AG08395 (cell line): ENCODE measurements at places on chromosomes 11 and 22.
A peak's percentile ranks its signal among the peaks of the same experiment; 100 is the strongest.

DNA sequence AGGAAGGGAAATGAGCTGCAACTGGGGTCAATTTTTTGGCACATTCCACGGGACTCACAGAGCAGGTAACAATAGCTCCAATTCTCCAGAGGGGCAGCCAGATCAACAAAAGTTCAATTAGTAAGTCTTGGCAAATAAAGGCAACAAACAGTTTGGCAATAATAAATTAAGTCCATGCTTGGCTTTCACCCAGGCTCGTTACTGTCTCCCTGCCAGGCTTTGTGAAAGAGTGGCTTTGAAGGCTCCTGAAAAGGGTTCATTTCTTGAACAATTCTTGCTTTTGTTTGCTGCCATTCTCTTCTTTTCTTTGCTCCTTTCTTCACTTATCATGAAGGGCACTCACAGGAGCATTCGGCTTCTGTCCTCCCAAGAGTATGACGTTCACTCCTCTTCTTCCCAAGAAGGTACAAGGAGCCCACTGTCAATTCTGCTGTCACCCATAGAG is 123.3 kb downstream of the APIP start:
- DNase-seq, result no peak

- DNase-seq, result no peak
Observed at GRCh38 chr22:44382116-44383038, 69.6 kb upstream of the SHISAL1 start.

DNA sequence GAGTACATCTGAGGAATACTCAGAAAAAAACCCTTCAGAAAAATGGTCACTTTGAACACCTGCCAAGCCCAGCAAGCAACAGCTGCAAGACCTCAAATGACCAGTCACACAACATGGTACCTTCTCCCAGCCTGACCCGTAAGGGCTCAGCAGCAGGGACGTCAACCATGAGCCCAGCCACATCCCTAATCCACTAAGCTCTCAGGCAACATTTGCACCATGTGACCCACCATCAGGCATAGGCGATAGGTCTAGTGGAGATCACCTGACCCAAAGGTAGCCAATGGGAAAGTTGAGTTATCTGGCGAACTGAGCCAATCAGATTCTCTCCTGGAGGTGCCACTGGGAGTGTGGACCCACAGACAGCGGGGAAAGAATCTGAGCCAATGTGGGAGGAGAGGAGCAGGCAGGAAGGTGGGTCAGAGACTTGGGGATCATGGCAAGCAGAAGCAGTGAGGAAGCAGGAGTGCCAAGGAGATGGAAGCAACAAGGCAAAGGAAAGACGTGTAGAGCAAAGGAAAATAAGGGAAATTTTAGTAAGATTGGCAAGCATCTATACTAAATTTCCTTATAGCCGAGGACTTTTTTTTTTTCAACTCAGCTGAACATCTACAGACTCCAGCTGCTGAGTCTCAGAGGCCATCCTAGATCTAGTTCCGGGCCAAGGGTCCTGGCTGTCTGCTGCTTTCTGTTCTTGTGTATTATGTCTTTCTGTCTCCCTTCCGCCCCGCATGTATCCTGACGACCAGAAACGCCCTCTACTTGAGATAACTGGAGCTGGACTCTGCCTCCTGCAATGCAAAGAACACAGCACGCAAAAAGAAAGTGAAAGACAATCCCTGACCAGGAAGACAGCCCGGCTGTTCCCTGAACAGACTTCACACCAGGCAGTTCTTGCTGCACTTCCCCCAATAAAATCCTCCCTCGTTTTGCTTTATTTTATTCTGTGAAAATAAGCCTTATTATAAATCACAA is 11.0 kb upstream of the PLAAT2 start:
- peak; percentile 43 for DNase-seq

- DNase-seq, result no peak
Observed at GRCh38 chr22:41223535-41223934, 17.2 kb downstream of the CHADL start.

DNA sequence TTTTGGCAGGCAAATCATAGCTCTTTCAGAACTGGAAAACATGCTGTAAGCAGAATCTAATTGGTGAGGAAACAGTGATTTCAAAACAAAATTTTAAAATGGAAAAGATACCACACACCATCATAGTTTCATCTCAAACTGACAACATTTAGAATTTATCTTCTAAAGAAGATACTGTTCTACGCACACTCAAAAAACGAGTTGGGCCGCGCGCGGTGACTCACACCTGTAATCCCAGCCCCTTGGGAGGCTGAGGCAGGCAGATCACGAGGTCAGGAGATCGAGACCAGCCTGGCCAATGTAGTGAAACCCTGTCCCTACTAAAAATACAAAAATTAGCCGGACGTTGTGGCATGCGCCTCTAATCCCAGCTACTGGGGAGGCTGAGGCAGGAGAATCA is 44.2 kb upstream of the ADSL start:
- no peak for DNase-seq

GRCh38 chr11:124581817-124582216 is 12.0 kb downstream of the OR8A1 start:
- DNase-seq, result no peak

DNA sequence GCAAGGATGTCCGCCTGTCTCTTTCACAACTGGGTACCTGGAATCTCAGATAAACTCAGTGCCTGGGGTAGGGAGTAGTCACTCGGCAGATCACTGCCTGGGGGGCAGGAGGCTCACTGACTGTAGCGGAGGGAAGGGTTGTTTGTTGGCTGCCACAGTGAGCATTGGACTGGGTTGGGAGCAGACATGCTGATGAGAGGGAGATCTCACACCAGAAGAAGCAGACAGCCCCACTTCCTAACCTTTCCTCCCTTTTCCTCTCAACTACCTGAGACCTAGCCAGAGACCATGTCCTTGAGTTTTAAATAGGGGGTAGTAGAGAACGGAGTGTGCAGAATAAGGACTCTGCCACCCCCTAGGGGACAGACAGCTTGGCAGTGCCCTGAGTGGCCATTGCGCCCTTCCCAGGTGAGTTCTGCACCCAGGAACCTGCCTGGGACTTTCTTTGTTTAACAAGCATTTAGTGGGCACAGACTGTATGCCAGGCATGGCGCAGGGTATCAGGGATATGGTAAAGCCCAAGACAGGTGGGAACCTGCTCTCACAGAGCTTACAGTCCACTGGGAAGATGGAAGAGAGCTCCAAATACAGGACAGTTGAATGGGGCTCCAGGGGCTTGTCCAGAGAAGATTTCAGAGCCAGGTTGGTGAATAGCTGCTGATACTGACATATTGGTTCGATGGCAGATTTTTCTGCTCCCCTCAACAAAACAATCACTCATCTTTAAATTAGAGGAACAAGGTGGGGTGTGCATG is 115.7 kb upstream of the NNMT start:
- DNase-seq, result peak; percentile 18

DNA sequence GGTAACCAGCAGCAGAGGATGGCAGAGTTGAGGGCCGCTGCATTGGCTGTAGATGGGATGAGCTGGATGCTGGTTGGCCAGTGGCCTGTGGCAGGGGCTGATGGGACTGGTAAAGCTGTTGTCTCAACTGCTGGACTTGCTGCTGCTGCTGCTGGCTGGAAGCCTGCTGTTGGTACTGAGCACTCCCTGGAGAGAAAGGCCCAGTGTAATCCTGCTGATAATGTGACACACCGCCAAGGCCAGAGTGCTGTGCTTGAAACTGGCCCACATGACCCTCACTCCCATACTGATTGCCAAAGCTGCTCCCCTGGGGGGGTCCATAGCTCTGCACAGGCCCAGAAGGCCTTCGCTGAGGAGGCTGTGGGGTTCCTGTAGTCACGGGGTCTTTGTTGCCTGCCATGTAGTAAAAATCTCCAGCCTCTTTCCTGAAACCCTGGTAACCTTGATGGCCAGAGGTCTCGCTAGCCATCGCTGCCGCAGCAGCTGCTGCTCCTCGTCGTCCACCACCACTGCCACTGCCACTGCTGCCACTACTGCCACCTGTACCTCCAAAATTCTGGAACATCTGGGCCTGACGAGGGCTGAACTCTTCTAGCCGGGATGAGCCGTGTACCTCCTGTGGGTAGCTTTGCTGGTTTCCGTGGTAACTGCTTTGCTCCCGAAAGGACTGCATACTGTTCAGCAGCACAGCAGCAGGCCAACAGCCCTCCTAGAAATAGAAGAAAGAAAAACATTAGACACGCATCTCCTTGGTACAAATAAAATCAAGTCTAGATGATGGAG is 55.6 kb downstream of the TCF20 start:
- DNase-seq, result no peak

DNA sequence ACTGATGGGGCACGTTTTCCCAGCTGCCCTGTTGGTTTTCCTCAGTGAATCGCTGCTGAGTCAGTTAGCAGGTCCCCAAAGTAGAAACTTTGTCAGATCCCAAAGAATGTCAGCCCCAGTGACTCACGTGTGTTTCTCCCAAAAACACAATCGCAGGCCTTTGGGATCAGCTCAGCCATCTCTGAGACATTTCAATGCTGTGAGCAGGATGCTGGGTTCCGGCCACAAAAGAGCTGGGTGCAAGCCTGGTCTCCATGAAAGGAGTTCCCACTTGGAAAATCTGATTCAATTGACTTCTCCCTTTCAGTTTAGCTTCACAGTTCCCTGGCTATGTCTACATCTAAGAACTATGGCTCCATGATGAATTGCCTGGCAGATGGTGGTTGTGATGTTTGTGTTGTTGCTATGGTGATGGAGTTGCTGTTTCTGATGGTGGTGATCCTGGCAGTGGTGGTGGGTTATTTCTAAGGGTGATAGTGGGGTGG is 28.0 kb downstream of the MYEOV start:
- peak; percentile 93 for DNase-seq

DNA sequence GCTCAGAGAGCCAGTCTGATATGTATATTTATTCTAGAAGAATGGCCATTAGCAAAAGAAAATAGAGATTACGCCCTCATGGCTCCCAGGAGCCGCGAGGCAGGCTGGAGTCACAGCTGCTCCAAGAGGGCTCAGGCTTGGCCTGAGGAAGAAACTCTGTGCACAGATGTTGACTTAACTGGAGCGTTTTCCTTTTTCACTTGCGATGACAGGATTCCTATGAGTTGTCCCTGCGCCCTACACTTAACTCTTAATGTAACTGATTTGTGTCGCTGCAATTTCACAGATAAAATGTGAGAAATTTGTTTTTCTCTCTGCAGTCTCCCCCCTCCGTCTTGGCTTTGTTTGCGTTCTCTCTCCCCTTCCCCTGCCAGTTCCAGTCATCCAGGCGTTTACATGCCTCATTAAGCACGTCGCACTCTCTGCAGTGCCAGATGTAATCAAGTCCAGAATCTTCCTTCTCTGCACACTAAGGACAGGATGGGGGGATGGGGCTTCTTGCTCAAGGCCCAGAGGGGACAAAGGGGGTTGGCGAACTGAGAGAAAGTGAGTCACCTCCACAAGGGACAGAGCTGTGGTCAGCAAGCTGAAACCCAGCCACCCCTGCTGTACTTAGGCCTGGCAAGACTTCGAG is 1060.1 kb downstream of the NTM start:
- DNase-seq, result peak; percentile 58

GRCh38 chr22:22753526-22754267 is 109.3 kb downstream of the GGTLC2 start:
- peak; percentile 48 for DNase-seq

DNA sequence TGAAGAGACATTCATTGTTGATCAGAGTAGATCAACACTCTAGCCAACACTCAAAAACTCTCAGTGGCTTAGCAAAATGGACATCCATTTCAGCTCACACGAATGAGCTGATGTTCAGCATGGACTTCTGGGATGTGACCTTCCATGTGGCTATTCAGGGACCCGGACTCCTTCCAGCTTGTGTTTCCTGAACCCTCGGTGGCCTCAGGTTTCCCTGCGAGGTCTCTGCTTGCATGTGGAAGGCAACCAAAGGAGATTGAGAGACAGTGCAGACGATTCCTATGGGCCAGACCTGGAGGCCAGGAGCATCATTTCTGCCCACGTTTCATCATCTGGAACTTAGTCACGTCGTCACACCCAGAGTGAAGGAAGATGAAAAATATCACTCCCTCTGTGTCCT is 1137.4 kb downstream of the TBC1D22A start:
- no peak for DNase-seq

GRCh38 chr22:43129426-43130425 is 13.5 kb downstream of the MCAT start:
- no peak for DNase-seq

- DNase-seq, result no peak
Observed at GRCh38 chr11:123581651-123582399, 72.6 kb downstream of the SCN3B start.

DNA sequence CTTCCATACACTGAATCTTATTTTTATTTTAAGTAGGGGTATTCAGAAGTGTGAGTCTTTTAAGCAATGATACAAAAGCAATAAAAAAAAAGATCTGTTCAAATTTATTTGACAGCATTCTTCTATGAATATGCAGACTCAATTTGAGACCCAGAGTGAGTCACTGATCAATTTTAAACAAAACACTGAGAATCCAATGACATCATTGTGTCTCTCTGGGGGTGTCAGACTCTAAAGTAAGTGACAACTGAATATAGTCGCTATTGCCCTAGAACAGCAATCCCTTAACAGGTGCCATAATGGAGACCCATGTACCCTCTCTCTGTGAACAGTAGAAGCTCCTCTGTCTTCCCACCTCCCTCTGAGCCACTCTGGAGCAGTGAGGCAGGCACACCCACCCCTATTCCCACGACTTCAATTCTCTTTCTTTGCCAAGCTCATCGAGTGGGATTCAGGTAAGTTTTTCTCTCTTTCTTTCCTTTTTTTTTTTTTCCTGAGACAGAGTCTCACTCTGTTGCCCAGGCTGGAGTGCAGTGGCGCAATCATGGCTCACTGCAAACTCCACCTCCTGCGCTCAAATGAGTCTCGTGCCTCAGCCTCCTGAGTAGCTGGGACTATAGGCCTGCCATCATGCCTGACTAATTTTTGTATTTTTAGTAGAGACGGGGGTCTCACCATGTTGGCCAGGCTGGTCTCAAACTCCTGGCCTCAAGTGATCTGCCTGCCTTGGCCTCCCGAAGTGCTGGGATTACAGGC is 5.1 kb upstream of the RPS3 start:
- DNase-seq, result no peak

GRCh38 chr11:118527109-118527508 is at the start of gene TTC36:
TTC36 (plus strand) TSS chr11:118527474; CDS start chr11:118527495, 21 bp downstream.
- no peak for DNase-seq

- peak; percentile 20 for DNase-seq
Observed at GRCh38 chr11:128579798-128580504, 7.4 kb downstream of the ETS1 start.

GRCh38 chr22:36257948-36258670 is 5.2 kb downstream of the APOL1 start:
- DNase-seq, result no peak
